ENCODE measurements at places on chromosomes 13 and 19.
A peak's percentile ranks its signal among the peaks of the same experiment; 100 is the strongest.

- DNase-seq = no peak
Measured at GRCh38 chr13:27708325-27708724, 84.0 kb upstream of the GSX1 start.

DNA sequence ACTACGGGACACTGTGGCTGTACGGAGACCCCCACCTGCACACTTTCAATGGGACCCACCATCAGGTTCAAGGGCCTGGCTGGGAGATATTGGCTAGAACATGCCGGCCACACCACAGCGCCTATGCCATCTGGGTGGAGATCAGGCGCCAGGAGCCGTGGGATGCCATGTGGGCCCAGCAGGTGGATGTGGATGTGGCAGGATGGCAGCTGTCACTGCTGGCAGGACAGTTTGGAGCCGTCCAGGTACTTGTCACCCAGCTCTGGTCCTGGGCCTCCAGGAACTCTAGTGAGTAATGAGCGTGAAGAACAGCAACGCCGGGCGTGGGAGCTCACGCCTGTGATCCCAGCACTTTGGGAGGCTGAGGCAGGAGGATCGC lies 15.7 kb upstream of the FXYD3 start:
- no peak for DNase-seq

DNA sequence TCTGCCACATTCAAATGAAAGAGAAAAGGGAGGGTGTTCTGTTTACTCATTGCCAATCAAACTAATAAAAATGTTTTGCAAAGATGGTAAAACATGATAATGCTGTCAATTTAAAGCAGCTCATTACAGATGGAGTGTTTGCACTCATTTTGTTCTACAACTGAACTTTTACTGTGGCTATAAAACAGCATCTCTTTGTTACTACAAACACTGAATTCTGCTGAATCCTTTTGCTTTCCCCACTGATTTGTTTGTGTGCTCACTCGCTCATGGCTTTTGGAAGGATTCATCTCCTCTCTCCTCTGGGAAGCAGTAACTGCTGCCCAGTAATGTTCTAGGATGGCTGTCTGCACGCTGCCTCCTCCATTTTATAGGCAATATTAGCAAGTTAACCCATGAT lies 434.5 kb downstream of the PCDH9 start:
- DNase-seq = no peak

DNA sequence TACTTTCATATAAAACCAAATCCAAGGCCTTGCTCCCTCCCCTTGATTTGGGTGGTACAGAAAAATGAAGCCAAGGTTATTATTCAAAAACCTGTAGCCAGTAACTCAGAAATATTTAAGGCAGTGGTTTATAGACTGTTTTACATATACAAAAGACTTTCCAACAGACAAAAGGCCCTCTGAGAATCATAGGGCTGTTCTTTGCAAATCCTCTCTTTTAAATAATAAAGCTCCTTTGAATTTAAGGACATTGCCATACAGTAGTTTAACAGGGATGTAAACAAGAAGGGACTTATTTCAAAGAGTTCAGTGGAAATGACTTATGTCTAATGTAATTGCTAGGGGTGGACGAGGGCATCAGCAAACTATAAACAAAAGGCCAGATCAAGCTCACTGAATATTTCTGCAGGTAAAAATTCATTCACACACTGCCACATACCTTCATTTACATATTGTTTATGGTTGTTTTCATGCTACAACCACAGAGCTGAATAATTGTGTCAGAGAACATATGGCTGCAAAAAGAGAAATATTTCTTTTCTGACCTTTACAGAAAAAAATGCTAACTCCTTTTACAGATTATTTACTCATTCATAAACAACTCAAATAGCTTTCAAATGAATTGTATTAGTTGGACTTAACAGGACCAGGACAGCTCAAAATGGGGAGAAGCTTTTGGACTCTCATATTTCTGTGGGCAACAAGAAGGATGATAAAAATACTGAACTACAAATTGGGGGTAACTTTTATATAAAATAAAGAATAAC lies 665.6 kb downstream of the SLITRK1 start:
- no peak for DNase-seq

GRCh38 chr13:107866941-107867623 lies 348.3 kb downstream of the LIG4 start:
- DNase-seq = no peak

DNA sequence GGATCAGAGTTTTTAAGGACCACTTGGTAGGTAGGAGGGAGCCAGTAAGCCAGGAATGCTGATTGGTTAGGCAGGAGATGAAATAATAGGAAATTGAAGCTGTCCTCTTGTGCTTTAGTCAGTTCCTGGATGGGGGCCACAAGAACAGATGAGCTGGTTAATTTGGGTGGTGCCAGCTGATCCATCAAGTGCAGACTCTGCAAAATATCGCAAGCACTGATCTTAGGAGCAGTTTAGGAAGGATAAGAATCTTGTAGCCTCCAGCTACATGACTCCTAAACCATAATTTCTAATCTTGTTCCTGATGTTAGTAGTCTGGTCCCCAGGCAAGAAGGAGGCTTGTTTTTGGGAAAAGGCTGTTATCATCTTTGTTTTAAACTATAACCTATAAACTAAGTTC lies 117.9 kb upstream of the GPR12 start:
- no peak for DNase-seq

- DNase-seq = no peak
Measured at GRCh38 chr19:12606796-12607195, 3.8 kb downstream of the ZNF490 start.

DNA sequence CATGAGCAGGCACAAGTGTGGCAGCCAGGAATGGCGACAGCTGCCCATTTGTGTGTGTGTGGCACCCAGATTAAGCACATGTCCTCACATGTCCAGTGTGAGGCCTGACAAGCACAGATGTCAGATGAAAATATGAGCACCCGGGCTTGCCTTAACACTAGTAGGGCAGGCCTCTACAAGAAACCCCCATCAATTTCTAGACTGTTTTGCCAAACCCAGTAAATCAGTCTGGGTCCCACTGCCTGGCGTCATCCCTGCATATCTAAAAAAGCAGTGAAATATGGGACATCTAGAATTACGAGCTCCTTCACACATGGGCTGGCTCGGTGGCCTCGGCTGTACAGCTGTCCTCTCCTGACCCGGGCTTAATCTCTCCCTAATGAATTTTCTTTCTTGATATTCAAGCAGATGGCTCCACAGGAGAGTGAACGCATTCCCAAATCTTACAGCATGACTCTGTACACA lies 432.7 kb downstream of the FOXO1 start:
- DNase-seq = no peak

DNA sequence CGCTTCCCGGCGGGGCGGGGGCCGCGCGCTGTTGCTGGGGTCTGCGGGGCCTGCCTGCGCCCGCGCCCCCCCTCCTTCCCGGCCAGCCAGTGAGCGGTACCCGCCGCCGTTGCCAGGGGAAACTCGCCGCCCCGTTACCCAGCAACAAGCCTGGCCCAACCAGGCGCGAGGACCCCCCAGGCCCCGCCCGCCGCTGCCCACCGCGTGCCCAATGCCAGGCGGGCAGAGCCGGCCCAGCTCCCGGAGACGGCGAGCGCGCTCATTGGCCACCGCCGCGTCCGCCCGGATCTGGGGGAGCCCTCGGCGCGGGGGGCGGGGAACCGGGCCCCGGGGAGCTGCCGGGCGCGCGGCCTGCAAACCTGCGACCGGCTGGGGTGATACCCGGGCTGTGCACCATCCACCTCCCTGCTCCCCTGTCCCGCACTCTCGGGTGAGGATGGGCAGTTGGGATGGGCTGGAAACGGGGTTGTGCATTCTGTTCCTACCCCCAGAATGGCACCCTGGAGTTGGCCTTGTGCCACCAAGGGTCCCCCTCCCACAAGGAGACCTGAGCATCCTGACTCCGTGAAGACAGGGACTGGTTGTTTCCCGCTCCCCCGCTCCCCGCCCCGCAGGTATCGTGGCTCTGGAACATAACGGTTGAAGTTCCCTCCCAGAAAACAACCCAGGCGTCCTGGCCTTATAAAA lies 8.8 kb upstream of the BBC3 start:
- DNase-seq = peak; percentile 71

GRCh38 chr19:53868091-53868891 lies 608 bp downstream of the MYADM start:
- DNase-seq = peak; percentile 55

- no peak for DNase-seq
Measured at GRCh38 chr19:16623576-16623975, 4.4 kb downstream of the MED26 start.

DNA sequence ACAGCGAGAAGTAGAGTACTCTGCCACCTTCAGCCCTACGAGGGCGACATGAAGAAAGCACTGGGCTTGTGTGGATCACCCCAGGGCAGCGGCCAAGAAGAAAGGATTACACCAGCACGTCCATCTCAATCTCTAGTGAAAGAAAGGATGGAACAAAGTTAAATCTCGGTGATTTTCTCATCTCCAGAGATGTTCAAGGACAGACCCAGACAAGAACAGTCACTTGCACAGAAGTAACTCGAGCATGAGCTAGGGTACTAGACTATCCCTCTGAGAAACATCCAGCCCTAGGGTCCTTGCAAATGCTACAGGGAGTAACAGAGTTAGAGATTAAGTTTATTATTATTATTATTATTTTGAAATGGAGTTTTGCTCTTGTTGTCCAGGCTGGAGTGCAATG lies 106.7 kb downstream of the CRYL1 start:
- no peak for DNase-seq

DNA sequence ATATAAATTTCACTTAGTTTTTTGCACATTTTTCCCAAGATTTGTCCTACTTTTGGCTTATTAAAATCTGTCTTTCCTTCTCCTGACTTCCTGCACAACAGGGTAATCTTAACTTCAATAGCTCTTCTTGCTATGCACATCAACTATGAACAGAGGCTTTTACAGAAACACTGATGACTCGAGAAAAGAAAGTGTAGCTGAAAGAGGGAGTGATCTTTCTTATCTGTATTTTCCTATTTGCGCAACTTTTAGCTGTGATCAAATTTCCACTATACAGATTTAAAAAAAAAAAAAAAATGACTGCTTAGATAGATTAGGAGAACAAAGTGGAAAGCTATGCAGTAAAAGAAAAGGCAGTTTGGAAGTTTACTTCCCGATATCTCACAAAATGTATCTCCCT lies 406.9 kb downstream of the LIG4 start:
- no peak for DNase-seq

DNA sequence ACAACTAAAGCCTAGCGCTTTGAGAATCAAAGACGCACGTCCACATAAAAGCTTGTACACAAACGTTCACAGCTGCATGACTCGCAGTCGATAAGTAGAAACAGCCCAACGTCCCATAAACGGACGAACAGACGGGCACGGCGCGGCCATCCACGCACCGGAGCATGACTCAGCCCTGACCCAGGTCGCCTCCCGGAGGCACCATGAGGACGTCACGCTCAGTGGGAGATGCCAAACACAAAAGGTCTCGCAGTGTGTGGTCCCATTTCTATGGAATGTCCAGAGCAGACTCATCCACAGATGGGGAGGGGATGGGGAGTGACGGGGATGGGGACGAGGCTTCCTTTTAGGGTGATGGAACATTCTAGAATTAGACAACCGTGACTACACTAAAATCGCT lies 9.4 kb downstream of the POLRMT start:
- DNase-seq = no peak

GRCh38 chr19:49669516-49669915 lies 3.8 kb downstream of the BCL2L12 start:
- no peak for DNase-seq

GRCh38 chr13:112171570-112171965 lies 104.6 kb downstream of the SOX1 start:
- no peak for DNase-seq

- DNase-seq = no peak
Measured at GRCh38 chr19:55451965-55452748, 9.1 kb upstream of the SHISA7 start.

- DNase-seq = no peak
Measured at GRCh38 chr19:43532571-43532961, 422 bp upstream of the ZNF575 start.

- no peak for DNase-seq
Measured at GRCh38 chr13:78185700-78186099, 267.1 kb upstream of the EDNRB start.

DNA sequence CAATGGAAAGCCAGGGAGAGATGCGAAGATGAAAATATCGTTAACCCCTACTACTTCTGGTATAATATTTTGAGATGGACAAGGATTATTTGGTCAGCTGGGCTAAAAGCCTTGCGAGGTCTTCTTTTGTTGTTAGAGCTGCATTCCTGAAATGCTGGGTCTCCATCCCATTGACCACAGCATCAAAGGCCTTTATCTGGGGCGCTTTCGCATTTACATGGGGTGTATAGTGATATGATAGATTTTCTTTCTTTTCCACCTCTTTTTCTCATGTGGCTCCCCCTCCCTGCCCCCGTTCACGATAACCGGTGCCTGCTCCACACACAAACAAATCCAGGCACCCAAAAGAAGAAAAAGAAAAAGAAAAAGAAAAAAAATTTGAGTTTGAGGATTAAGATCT lies 77.5 kb downstream of the ZNF536 start:
- no peak for DNase-seq

GRCh38 chr19:35267353-35267817 lies 1.4 kb upstream of the USF2 start:
- DNase-seq = peak; percentile 27

DNA sequence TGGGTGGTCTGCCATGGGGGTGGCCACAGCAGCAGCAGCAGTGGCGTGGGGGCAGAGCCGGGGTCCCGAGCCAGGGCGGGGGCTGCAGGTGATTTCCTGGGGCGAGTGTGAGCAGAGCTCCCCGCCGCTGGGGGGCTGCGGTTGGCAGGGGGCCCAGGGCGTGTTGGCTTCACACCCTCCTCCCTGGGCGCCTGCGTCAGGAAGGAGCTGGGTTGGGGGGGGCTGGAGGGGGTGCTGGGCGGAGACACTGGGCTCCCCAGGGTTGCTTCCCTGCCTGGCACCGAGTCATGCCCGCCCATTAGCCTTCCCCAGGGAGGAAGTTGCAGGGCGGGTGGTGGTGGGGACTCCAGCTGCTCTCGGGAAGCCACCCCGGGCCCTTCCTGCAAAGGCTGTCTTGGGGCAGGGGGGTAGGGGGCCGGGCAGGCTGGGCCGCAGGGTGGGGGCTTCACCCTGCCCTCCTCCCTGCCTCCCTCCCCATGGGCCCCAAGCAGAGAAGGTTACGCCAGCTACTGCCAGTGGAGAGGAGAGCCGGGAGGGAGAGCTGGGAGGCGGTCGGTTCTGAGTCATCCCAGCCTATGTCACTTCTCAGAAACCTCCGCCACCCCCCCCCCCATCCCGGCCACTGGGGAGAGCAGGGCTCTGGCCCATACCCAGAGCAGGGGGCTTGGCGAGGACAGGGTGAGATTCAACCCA lies 4.6 kb downstream of the MIDN start:
- peak; percentile 82 for DNase-seq

- no peak for DNase-seq
Measured at GRCh38 chr13:77918391-77919245, at the start of gene EDNRB. EDNRB (minus strand) TSS chr13:77918831; CDS start chr13:77918573, 258 bp downstream.

GRCh38 chr19:35528218-35529038 lies at the start of gene SBSN:
SBSN (minus strand) TSS chr19:35528311; CDS start chr19:35528281, 30 bp downstream.
- DNase-seq = no peak
